Activated CD4-positive, alpha-beta memory T cell treated with anti-CD3 and anti-CD28 coated beads, Interleukin-2, amount 10 ng/mL, durations not matched to agents 7 days and 5 days (primary cell): ENCODE measurements at places on chromosomes 2 and 18.

DNA sequence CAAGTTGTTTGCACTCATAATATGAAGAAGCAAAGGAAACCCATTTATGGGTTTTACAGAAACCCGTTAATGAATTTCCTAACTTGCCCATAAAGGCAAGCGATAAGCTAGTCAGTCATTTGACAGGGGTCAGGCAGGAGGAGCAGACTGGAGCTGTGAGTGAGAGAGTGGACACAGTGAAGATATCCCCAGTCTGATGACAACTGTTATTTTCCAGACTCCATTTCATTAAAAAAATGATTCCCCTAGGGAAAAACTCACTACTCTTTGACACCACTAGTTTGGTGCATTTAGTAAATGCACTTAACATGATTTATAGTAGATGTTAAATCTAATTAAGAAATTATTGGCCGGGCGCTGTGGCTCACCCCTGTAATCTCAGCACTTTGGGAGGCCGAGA, 80.8 kb downstream of the TGIF1 start:
- DNase-seq = no peak

DNA sequence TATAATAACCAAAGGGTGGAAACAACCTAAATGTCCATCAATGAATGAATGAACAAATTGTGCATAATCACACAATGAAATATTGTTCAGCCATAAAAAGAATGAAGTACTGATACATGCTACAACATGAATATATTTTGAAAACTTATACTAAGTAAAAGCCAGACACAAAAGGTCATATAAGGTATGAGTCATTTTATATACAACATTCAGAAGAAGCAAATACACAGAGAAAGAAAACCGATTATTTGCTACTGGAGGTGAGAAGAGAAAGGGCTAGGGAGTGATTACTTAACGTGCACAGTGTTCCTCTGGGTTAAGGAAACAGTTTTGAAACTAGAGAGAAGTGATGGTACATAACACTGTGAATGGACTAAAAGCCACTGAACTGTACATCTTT, 105.3 kb downstream of the GORASP2 start:
- DNase-seq = no peak

DNA sequence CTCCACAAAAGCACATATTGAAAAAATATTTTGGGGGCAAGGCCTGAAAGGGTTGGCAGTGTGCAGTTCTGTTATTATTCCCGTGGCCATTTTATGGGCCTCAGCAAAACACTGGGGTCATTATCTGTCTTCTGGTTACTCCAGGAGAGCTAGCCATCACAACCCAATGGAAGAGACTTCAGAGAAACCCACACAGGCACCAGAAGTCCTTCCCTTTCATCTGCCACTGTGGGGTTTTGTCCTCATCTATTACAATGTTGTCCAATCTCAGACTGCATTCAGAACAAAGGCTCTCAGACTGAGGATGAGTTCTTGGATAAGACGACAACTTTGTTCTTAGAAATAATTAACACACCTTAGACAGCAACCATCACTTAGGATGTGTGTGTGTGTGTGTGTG, 98.4 kb downstream of the PIEZO2 start:
- DNase-seq = no peak

DNA sequence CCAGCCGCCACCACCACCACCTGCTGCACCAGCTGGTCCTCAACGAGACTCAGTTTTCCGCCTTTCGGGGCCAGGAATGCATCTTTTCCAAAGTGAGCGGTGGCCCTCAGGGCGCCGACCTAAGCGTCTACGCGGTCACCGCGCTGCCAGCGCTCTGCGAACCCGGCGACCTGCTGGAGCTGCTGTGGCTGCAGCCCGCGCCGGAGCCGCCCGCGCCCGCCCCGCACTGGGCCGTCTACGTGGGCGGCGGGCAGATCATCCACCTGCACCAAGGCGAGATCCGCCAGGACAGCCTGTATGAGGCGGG, 1.6 kb downstream of the LRATD1 start:
- no peak for DNase-seq

GRCh38 chr2:129443235-129443864, 536.1 kb upstream of the RAB6C start:
- no peak for DNase-seq

DNA sequence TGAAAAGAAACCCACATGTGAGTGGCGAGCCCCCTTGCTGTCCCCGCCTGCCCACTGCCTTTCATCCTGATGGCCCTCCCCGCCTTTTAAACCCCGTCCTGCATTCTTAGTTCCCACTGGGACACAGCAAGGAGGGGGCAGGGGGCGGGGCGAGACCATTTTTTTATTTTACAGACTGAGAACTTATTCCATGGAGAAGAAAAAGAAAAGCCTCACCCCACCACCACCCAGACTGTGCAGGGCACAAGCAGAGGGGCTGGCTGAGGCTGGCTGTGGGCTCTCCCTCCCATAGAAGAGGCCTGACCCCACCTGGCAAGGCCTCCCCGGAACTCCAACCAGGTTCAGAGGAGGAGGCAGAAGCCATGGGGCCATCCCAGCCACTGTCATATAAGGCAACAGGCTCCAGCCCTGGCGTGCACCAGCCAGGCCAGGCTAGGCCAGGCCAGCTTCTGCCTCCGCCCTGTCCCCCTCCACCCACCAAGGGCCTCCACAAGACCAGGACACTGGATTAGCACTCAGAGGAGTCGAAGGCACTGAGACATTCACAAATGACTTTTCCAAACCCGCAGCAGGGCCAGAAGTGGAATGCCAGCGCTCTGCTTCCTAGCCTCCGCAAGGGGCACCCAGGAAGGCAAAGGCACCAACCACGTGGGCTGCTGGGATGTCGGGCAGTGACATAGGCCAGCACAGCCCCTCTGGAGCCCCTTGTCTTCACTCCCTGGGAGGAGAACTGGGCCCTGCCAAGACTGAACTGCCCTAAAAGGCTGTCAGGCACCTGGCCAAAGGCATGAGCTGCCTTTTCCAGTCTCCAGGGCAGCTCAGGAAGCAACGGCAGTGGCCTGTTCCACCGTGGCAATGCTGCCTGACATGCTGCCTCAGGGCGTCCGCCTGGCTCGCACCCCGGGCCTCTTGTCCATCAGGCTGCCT, 37.5 kb upstream of the SEMA4C start:
- no peak for DNase-seq

DNA sequence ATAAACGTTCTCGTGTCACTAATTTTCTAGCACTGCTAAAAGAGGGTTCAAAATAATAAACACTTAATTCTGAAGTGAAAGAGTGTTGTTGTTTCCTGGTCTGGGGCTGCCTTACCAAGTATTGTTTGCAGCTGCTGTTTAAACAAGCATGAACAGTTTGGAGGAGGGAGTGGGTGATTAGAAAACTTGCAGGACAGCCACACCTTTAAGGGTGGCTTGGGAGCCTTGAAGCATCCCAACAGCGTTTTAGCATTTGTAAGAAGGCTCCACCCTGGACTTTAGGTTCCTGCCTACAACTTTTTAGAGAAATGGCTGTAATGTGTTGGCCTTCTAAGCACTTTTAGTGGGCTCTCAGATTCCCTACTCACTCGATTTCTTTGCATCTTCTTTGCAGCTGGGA, 371.6 kb downstream of the TGIF1 start:
- no peak for DNase-seq

- DNase-seq = no peak
Measured at GRCh38 chr2:97716695-97717612, 3.6 kb downstream of the ZAP70 start.

GRCh38 chr2:126723281-126723815, 67.4 kb downstream of the GYPC start:
- no peak for DNase-seq

DNA sequence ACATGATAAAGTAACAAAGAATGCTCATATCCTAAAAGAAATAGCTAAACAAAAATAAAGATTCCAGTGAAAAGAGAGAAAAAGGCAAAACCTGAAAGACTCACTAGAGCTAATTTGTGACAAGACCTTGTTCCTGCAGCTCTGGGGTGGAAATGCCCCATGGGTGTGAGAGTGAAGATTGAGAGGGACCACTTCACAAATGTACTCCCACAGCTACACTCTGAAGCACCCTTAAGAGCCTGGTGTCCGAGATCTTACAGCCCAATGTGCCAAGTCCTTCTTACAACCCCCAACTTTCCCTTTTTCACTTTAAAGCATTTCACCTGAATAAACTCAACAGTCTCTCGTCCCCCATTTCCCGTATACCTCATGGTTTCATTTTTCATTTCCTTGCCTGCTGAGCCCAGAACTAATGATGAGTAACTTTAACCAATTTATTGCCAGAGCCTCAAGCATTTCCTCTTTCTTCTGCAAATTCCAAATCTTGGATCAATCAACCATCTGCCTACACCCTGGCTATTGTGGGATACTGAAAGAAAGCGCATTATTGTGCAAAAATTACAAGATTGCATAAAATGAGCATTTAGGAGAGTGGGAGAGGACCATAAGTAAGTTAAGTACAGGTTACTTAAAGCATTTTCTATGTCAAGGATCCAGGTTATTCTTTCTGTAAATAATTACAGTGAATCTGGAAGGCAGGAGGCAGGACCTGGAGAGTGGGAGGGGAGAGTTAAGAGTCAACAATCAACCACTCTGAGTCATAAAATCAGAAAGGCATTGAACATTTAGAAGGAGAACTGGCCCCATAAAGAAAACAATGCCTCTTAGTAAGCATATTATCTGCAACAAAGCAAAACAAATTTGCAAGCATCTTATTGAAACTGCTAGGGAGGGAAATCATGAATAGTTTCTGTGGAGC, 804.4 kb upstream of the CELF4 start:
- DNase-seq = no peak
